ENCODE measurements at places on chromosomes 12 and 14.
A peak's percentile ranks its signal among the peaks of the same experiment; 100 is the strongest.

DNA sequence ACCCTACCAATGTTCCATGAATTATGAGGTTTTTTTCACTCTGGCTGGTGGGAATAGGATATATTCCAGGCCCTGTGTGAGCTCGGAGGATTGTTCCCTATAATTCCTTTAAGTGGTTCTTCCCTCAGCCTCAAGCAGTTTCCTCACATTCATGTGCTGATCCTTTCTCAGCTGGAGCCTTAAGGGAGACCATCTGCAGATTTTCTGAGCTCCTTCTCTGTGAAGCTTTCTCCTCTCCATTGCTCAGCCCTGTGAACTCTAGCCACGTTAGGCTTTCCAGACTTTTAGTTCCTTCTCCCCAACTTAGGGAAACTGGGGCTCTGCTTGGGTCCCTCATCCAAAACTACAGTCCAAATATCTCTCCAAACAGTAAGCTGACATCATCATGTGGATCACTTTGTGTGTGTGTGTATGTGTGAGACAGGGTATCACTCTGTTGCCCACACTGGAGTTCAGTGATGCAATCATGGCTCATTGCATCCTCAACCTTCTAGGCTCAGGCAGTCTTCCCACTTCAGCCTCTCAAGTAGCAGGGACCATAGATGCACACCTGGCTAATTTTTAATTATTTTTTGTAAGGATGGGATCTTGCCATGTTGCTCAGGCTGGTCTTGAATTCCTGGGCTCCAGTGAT is 219.5 kb upstream of the OTX2 start:
- DNase-seq = no peak

- no peak for DNase-seq
Measured at GRCh38 chr12:5184186-5184585, 140.5 kb downstream of the KCNA5 start.

DNA sequence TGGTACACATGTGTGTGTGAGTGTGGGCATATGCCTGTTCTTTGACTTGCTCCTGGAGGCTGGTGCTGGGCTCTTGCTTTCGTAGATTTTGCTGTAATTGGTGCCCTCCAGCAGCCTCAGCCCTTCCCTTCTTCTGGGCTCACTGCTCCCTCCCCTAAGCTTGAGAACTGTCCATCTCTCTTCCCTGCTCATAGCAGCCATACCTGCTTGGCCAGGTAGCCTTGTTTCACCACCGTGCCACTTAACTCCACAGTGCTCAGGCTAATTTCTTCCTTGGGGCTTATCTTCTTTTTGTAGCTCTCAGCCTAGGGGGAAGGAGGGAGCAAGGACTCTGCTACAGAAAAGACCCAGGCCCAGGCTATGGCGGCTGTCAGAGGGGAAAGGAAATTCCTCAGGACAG is 19.8 kb downstream of the PLEK2 start:
- DNase-seq = no peak

DNA sequence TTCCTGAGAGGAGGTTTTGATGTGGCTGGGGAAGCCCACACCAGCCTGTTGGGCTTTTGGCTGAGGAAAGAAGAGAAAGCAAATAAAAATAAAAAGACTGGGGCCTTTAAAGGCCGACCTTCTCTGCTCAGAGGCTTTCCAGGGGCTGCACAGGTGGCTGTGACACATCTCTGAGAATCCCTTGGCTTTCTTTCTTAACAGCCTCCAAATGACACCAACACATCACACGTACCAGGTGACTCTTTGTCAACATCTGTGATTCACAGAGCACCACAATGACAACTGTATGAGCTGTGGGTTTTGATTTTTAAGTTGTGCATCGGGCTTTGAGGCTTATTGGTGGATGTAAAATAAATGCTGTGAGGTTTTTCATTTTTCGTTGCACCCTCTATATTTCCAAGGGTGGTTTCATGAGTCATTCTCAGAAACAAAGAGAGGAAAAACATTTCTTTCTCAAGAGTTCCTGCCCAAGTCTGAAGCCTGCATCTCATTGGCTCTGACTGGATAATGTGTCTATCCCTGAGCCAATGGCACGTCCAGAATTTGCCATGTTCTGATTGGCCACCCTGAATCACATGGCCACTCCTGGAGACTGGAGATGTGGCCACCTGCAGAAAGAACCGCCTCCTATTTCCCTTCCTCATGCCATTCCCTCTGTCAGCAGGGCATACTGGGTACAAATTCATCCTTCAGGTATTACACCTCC is 349.0 kb downstream of the GLT1D1 start:
- no peak for DNase-seq

GRCh38 chr12:110647631-110648040 is 33.7 kb downstream of the TCTN1 start:
- DNase-seq = no peak

- peak; percentile 65 for DNase-seq
Measured at GRCh38 chr12:11652351-11653040, 3.0 kb downstream of the ETV6 start.

DNA sequence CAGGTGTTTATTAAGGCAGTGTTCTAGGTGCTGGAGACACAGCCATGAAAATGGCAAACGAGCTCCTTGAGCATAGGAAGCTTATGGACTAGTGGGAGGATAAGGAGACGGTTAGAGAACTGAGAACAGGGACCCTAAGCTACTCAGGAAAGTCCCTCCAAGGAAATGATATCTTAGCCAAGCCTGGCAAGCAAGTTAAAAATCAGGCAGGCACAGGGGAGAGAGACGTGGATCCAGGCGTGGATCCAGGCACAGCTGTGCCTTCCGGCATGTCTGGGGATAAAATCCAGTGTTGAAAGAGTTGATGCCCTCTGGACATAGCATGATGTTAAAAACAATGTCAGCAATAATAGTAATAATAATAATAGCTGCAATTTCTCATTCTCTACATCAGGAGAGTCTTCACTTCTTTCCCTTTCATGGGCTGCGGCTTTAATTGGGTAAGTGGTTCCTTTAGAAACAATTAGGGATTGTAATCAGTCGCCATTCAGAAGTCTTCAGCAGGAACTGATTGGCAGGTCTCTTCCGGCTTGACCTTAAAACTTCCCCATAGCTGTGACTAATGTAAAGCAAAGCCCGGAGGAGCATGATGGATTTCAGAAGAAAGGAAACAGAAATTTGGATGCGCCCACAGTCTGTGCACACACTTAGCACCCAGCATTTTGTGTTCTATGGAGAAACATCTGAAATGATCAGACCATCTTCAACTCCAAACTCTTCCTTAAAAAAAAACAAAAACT is 230.2 kb downstream of the SLC41A2 start:
- no peak for DNase-seq

- peak; percentile 68 for DNase-seq
Measured at GRCh38 chr14:95260537-95261361, 59.0 kb downstream of the CLMN start.

DNA sequence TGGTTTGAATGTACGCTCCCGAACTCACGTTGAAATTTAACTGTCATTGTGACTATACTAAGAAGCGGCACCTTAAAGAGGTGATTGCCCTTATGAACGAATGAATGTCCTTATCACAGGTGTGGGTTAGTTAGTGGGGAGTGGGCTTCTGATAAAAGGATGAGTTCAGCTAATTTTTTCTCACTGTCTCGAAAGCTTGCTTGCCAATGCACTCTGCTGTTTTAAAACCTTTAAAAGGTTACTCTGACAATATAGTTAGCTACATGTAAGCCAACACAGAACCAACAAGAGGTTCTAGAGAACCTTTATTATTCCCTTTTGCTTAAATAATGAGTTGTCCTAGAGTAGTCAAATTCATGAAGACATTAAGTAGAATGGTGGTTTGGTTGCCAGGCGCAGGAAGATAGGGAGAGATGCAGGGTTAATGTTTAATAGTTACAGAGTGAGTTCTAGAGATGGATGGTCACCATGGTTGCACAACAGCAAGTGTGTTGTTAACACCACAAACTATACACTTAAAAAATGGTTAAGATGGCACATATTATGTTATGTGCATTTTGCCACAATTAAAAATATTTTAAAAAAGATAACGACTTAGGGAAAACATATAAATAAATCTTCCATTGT is 26.3 kb downstream of the RTN1 start:
- no peak for DNase-seq

GRCh38 chr12:75444429-75445136 is 36.0 kb upstream of the GLIPR1 start:
- no peak for DNase-seq

- DNase-seq = no peak
Measured at GRCh38 chr12:54654926-54655325, 6.8 kb upstream of the DCD start.

- no peak for DNase-seq
Measured at GRCh38 chr14:64717870-64718269, 13.6 kb downstream of the PLEKHG3 start.

- no peak for DNase-seq
Measured at GRCh38 chr12:3129301-3130056, 52.3 kb downstream of the TSPAN9 start.

- DNase-seq = no peak
Measured at GRCh38 chr12:94507455-94507854, 47.8 kb upstream of the CEP83 start.

- no peak for DNase-seq
Measured at GRCh38 chr12:16719713-16720416, 113.9 kb upstream of the LMO3 start.

DNA sequence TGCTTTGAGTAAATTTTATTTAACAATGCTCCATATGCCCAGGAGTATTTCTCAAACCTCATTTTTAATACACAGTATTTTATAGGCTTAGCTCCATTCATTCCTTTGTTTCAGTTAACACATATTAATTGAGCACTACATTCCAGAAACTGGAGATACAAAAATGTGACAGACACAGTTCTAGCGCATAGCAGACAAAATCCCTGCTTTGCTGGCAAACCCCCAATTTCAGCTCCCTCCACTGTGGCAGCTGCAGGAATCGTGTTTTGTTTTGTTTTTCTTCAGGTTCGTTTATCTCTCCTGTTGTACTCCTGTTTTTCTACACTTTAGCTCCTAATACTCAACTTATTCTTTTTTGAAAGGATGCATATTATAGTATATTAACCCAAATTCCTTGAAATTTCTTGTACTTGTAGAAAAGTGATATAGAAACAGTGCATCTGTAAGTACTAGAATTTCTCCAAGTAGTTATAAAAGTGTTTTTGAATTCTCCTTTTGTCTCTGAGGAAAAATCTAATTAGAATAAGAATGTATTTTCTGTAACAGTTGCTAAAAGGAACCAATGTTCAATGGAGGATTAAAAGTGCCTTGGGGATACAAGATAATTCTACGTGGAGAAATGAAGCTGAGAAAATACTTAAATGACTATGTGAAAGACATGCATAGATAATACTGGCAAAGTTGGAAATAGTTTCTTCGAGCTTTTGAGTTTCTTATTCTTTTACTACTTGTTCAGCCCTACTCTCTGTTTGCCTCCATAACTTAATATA is 6.4 kb upstream of the RAB21 start:
- DNase-seq = no peak

DNA sequence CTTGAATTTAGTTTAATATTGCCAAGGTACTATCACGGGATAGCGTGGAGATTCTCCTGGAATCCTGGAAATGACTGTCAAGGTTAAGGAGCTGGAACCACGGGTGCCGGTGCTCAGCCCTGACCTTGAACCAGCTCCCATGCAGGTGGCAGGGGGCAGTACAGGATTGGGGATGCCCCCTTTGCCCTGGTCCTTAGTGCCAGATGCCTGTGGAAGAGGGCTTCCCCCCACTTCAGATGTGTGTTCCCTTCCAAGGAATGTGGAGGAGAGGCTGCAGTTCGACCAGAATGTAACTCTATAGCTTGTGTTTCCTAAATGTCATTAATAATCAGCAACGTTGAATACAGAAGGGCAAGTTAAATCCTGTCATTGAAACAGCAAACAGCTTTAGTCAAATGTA is 258.9 kb downstream of the VRK1 start:
- no peak for DNase-seq

Data from activated CD8-positive, alpha-beta memory T cell treated with anti-CD3 and anti-CD28 coated beads, Interleukin-2, amount 50 U/mL, for 48 hours (primary cell).